Muscle of leg (tissue), 16 donors: ENCODE measurements at places on chromosomes 4 and X. TPM values are rescaled to one million over a fixed set of nuclear protein-coding genes. Genes with fewer than 3 reads are reported as not detected.
A peak's percentile ranks its signal among the peaks of the same experiment; 100 is the strongest.

- H3K4me3 ChIP-seq = no peak overlapping the region
- peaks cover 17% of the 10 kb centered on the region for H3K4me1 ChIP-seq
- no peak overlapping the region for H3K27ac ChIP-seq
- no peaks in the 10 kb centered on the region for H3K36me3 ChIP-seq
These were observed 85.1 kb downstream of the APBB2 start for GRCh38 chr4:41129128-41129754.

- H3K36me3 ChIP-seq = no peaks in the 10 kb centered on the region
- no peak overlapping the region for H3K4me3 ChIP-seq
- H3K4me1 ChIP-seq = no peaks in the 10 kb centered on the region
- H3K27ac ChIP-seq = no peak overlapping the region
These were observed 286.5 kb downstream of the EPHA5 start for GRCh38 chr4:65383589-65384305.

- no peak overlapping the region for H3K27ac ChIP-seq
- no peak overlapping the region for H3K4me3 ChIP-seq
- H3K27me3 ChIP-seq = peaks cover 30% of the 10 kb centered on the region
- peak; percentile 86 for DNase-seq
- peaks cover 13% of the 10 kb centered on the region for H3K4me1 ChIP-seq
These were observed 6.8 kb upstream of the TCEANC start for GRCh38 chrX:13646154-13646549.

DNA sequence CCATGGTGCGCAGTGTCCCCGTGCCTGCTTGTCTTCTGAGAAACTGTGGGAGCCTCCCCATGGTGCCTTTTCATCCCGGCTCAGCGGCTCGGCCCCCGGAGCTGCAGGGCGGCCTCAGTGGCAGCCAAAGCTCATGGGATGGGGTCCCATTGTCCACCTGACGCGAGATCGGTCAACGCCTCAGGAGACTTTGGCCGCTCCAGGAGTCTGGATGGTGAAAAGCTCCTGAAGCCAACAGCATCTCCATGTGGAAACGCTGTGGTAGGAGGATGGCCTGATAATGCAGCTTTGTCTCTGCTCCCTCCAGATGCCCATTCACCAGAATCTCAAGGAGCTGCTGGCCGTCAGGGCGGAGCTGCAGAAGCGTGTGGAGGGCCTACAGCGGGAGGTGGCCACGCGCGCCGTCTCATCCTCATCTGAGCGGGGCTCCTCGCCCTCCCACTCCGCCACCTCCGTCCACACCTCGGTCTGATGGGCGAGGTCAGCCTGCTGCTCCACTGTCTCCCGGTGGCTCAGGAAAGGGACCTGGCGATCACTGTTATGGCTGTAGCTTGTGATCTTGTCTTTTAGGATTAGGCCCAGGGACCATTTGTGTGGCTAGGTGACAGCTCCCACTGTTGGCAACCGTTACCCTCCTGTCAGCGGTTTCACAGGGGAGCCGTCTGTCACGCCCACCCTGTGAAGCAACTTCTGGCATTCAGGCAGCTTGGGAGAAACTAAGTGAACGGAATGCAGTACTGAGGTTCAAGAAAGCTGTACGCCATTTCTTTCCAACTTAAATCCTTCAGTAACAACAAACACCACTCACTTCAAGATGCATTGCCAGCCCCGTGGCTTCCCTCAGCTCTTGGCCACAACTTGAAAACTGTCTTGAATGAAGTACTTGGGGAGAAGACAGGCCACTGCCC, 69.3 kb downstream of the MTMR1 start:
- H3K36me3 ChIP-seq = peaks cover 7% of the 10 kb centered on the region
- H3K27me3 ChIP-seq = peaks cover 5% of the 10 kb centered on the region
- peaks cover 12% of the 10 kb centered on the region for H3K4me1 ChIP-seq
- no peak for DNase-seq

DNA sequence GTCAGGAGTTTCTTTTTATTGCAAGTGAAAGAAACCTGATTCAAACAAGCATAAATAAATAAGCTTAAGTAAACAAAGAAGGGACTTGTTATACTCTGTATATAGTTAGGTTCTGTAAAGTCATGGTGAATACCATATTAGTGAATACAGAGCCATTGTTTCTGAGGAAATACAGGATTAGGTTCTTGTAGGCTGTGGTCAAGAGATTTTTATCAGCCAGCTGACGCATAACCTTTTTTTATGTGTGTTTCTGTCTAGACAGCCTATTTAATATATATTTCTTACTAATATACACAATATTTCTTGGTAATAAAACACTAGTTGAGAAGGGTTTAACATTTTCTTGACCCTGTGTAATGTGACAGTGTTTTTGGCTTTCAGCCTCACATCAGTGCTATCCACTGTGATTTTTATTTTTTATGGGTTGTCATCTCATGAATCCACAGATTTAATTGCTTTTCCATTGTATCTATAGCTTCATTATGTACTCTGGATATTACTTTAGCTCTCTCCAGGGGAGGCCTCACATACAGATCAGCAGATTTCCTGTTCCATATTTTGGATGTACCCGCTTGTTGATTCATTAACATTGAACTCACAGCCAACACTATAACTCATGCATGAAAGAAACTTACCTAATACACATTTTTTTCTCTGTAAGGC, 8.0 kb downstream of the HERC3 start:
- no peaks in the 10 kb centered on the region for H3K4me1 ChIP-seq
- no peak for DNase-seq
- H3K36me3 ChIP-seq = peaks cover 3% of the 10 kb centered on the region
- H3K4me3 ChIP-seq = no peak overlapping the region
- H3K27me3 ChIP-seq = no peaks in the 10 kb centered on the region
- no peak overlapping the region for H3K27ac ChIP-seq

DNA sequence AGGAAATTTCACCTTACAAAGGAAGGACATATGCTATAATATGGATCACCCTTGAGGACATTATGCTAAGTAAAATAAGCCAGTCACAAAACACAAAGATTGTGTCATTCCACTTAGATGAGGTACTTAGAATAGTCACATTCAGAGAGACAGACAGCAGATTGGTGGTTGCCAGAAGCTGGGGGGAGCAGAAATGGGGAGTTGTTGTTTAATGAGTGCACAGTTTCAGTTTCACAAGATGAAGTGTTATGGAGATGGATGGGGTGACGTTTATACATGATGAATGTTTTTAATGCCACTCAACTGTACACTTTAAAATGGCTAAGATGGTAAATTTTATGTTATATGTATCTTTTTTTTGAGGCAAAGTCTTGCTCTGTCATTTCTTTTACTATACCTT, 14.8 kb upstream of the SPON2 start:
- H3K36me3 ChIP-seq = no peaks in the 10 kb centered on the region
- DNase-seq = no peak
- H3K4me1 ChIP-seq = peaks cover 11% of the 10 kb centered on the region
- no peak overlapping the region for H3K27ac ChIP-seq

DNA sequence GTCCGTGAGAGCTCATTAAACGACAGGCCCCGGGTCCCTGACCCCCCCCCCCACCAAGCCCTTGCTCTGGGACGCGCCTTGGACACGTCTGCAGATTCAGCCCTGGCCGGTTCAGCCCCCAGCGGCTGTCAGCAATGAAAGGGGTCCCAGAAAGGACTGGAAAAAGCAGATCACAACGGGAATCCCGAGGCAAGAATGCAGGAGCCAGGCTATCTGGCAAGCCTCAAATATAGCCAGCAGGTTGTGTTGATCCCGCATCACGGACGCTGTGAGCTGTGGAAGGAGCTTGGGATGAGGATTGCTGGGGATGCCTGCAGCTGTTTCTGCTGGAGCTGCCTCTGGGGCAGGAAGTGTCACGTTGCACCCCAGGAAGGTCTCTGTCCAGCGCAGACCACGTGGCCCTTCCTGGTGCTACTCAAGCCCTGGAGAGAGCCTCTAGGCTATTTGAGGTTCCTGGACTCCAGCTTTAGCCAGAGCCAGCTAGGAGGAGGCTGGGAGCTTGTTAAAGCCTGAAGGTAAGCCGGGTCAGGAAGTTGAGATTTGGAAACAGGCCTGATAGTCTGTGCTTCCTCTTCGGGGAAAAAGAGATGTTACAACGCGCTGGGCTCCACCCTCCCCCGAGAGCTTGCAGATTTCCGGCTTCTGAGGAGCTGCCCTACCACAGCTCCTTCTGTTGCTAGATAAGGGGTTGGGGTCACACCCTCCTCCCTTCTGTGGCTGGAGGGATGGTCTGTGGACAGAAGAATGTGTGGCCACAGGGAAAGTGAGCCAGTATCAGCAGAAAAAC, 19.3 kb upstream of the CSF2RA start:
- peak overlapping the region; percentile 60 for H3K27ac ChIP-seq
- no peaks in the 10 kb centered on the region for H3K27me3 ChIP-seq
- H3K4me3 ChIP-seq = peak overlapping the region; percentile 5
- peak; percentile 75 for DNase-seq
- peaks cover 15% of the 10 kb centered on the region for H3K4me1 ChIP-seq
- no peaks in the 10 kb centered on the region for H3K36me3 ChIP-seq

GRCh38 chrX:119095936-119096335, 23.1 kb downstream of the CT47C1 start:
- DNase-seq = no peak
- no peak overlapping the region for H3K4me3 ChIP-seq
- no peak overlapping the region for H3K27ac ChIP-seq
- H3K27me3 ChIP-seq = peaks cover 6% of the 10 kb centered on the region
- H3K36me3 ChIP-seq = no peaks in the 10 kb centered on the region

DNA sequence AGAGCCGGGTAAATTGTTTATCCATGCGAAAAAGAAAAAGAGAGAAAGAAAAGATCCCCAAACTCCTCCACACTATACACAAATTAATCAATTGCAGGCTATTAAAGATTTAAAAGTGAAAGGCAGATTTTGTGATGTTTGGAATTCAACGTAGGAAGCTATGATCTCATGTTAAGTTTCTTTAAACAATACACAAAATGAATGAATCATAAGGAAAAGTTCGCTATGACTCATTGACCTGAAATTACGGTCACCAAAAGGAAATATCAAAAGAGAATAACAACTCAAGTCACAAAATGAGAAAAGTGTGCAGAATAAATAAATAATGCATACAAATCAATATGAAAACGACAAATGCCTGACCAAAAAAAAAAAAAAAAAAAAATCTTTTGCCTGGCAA, 28.6 kb downstream of the CLNK start:
- H3K4me3 ChIP-seq = no peak overlapping the region
- H3K27ac ChIP-seq = no peak overlapping the region
- no peaks in the 10 kb centered on the region for H3K36me3 ChIP-seq
- DNase-seq = no peak

DNA sequence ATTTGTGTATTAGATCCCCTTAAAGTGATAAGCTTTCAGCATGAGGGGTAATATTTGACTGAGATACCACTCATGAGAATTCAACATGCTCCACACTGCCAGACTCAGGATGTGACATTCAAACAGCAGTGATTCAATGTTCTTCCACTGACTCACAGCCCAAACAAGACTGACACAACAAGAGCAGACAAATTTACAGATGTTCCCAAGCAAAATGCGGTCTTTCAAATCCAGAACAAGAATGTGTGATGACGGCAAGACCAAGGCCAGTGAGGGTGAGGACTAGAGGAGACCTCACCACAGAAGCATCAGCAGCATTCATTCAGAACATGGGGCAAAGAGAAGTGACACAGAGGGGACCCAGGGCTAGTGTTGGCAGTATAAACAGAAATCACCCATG, 99.3 kb upstream of the GRIA3 start:
- no peaks in the 10 kb centered on the region for H3K4me1 ChIP-seq
- H3K27ac ChIP-seq = no peak overlapping the region
- no peaks in the 10 kb centered on the region for H3K36me3 ChIP-seq
- DNase-seq = no peak
- H3K4me3 ChIP-seq = no peak overlapping the region

GRCh38 chrX:65644621-65645289, 22.7 kb upstream of the MSN start:
- no peaks in the 10 kb centered on the region for H3K36me3 ChIP-seq
- DNase-seq = peak; percentile 87
- peaks cover 4% of the 10 kb centered on the region for H3K4me1 ChIP-seq
- H3K27me3 ChIP-seq = no peaks in the 10 kb centered on the region
- no peak overlapping the region for H3K4me3 ChIP-seq

- no peak overlapping the region for H3K27ac ChIP-seq
- H3K4me1 ChIP-seq = peaks cover 54% of the 10 kb centered on the region
- no peak overlapping the region for H3K4me3 ChIP-seq
- peaks cover 7% of the 10 kb centered on the region for H3K36me3 ChIP-seq
- no peak for DNase-seq
These were observed 22.7 kb downstream of the ADD1 start for GRCh38 chr4:2866160-2866861.

GRCh38 chrX:53048169-53049126, at the start of gene GPR173:
Gene GPR173, plus strand, starts transcription at chrX:53048789. Its CDS starts 27,833 bp downstream, at chrX:53076622.
- H3K27ac ChIP-seq = peak within 1 kb of the TSS; percentile 59
- DNase-seq = peak; percentile 81
- peaks cover 4% of the 10 kb centered on the region for H3K4me1 ChIP-seq
- peaks cover 44% of the 10 kb centered on the region for H3K27me3 ChIP-seq
- peaks cover 3% of the 10 kb centered on the region for H3K36me3 ChIP-seq
- peak within 1 kb of the TSS; percentile 54 for H3K4me3 ChIP-seq

- peaks cover 3% of the 10 kb centered on the region for H3K4me1 ChIP-seq
- no peak overlapping the region for H3K27ac ChIP-seq
- H3K27me3 ChIP-seq = no peaks in the 10 kb centered on the region
- DNase-seq = no peak
These were observed 850.6 kb downstream of the CENPC start for GRCh38 chr4:66694739-66695138.

DNA sequence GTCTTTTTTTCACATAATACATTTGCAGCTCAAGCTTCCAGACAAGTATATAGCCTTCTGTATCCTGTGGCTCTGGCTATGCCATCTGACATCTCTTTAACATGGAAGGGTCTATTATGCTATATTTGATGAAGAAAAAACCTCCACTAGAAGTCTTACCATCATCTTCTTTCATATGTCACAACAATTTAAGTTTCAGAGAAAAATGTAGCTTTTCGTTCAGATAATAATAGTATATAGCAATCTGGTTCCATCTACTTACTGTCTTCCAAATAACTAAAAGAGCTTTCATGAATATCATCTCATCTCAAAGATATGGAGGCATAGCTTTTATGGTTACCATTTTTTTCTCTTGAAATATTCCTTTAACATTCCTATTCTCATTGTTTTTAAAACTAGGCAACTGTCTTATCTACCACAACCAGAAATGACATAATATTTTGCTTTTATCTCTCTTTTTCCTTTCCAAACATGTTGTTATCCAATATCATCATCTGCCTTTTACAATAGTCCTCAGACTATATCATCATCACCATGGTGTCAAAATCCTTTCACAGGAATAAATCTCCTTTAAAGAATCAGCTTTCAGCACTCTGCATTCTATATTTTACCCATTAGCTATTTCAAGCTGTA, 1005.1 kb downstream of the PDHA2 start:
- no peaks in the 10 kb centered on the region for H3K4me1 ChIP-seq
- no peak for DNase-seq
- H3K36me3 ChIP-seq = no peaks in the 10 kb centered on the region
- no peaks in the 10 kb centered on the region for H3K27me3 ChIP-seq

DNA sequence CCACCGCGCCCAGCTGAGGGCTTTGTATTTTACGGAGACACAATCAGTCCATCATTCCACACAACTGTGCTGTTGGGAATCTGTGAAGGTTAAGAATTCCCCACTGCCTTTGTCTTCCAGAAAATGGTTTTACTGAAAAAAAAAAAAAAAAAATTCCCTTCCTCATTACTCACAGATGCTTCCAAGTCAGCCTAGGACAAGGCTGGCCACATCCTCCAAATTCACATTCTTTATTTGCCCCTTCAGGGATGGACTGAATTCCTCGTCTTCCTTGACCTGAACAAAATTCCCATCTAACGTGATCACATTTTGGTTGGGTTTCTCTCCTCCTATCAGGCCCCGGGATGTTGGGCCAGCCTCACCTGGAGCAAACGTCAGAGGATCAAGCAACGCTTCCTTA, 130.3 kb downstream of the DHRSX start:
- no peaks in the 10 kb centered on the region for H3K36me3 ChIP-seq
- H3K27ac ChIP-seq = no peak overlapping the region
- no peak for DNase-seq
- no peak overlapping the region for H3K4me3 ChIP-seq

Gene SLC26A1
- total RNA-seq = 0.58 TPM

Gene GPR143
- total RNA-seq = 0.58 TPM

Gene XK
- total RNA-seq = 3.7 TPM

Gene GPR82
- 0.04 TPM for total RNA-seq

Gene GUCY1A1
- 16.4 TPM for total RNA-seq
